ENCODE measurements at places on chromosomes 13 and 19. TPM values are rescaled to one million over a fixed set of nuclear protein-coding genes. Genes with fewer than 3 reads are reported as not detected.

The IGFL1 gene
- total RNA-seq, result not detected

The SULT2B1 gene
- total RNA-seq, result 0.30 TPM

The ZIC2 gene
- total RNA-seq, result not detected

The ELAVL3 gene
- not detected for total RNA-seq

The NPAS1 gene
- not detected for total RNA-seq

DNA sequence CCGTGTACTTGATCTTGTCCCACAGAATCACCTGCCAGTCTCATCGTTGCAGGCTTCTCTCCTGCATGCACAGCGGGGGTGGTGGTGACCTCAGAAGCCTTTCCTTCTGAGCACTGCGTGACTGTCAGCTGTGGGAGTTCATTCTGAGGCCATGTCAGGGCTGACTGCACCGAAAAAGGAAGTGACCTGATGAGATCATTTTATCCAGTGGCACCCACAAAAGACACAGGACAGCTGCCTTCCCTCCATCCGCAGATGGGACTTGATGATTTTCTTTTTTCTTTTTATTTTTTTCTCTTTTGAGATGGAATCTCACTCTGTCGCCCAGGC, 89.7 kb downstream of the RAB20 start:
- no peak for DNase-seq

DNA sequence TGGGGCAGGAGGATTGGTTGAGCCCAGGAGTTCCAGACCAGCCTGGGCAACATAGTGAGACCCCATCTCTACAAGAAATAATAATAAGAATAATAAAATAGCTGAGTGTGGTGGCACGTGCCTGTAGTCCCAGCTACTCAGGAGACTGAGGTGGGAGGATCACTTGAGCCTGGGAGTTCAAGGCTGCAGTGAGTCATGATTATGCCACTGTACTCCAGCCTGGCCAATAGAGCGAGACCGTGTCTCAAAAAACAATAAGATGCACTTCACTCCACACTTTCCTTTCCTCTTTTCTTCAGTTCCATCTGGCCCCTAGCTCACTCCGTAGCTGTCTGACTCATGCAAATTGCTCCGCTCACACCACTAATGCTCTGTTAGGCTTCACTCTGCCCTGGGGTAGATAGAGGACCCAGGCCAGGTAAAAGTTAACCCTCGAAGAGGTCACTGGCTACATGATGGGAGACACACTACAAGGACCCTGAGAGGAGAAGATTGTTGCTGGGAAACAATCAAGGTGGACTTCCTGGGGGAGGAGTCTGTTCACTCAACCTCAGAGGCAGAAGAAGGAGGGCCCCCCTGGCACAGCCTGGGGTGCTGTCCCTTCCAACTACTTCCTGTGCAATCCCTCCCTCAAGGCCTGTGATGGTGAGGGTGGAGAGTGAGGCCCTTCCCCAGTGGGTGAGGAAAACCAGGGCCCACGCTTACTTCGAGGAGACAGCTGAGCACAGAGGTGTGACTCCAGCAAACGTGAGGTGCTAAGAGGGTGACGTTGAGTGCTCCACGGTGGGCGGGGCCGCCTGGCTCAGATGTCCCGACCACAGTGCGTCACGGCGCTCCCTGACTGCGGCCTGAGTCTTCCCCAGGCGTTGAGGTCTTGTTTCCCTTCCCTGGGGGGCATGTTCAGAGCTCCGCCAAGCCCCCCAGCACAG, 8.8 kb upstream of the TNFSF9 start:
- DNase-seq, result no peak

DNA sequence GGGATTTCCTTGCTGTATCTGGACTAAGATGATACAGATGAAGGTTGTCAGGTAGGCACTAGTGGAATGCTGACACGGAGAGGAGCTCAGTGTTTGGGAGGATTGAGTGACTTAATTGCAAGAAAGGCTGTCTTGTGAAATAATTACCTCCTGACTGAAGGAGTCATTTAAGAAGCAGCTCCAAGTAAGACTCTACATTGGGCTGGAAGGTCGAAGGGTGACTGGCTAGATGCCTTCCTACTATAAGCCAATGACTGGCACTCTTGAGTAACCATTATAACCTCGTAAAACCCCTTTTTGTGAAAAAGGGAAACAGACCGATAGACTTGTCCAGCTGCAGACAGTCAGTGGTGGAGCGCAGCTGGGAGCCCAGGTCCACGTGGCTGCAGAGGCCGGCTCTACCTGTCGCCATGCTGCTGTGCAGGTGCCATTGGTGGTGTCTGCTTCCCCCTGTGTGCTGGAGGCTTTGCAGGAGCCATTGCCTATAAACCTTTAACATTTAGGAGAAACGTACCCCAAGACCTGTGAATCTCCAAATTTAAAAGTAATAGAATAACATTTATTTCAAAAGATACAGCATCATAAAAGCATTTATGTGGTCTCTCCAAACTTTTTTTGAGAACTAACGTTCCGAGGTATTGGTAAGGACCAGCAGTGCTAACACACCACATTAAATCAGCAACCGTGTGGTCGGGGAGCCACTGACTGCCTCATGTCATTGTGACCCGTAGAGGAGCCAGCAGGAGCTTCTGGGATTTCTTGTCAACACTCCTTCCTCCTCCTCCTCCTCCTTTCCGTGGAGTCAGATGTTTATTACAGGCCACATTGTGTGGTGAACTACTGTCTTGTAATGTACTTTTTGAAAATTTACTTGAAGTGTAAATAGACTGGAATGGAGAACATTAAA, 80.4 kb upstream of the TEX29 start:
- DNase-seq, result no peak

DNA sequence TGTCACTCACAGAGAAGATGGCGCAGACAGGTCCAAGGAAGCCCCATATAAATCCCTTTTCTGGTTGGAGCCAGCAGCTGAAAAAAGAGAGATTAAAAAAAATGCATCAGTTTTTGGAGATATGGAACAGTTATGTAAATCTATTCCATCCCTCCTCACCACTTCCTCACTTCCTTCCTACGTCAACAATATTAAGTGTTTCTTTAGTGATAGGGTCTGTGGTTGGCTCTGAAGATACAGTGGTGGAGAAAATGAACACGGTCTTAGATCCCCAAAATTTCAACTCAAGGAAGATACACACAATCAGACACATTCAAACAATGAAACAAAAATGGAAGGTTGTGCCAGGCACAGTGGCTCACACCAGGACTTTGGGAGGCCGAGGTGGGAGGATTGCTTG, 31.5 kb downstream of the ADGRE2 start:
- no peak for DNase-seq

GRCh38 chr13:73934215-73934641, 200.0 kb downstream of the KLF12 start:
- DNase-seq, result no peak

- no peak for DNase-seq
Measured at GRCh38 chr13:113939944-113940297, 34.0 kb downstream of the C13orf46 start.

DNA sequence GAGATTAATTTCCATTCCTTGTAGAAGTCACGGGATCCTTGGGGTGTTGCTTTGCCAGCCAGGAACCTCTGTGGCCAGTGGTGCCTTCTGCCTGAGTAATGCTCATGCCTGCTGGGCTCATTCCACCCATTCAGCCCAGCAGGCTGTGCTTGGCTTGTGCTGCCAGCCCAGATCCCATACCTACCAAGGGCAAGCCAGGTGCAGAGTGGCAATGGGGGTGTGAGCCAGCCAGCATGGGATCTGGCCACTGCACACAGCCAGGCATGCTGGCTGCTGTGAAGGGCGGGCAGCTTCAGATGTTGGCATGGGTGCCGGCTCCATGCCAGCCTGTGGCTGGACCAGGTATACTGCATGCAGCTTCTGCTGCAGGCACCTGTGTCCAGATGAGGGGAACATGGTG, 42.5 kb downstream of the WDFY2 start:
- DNase-seq, result no peak

DNA sequence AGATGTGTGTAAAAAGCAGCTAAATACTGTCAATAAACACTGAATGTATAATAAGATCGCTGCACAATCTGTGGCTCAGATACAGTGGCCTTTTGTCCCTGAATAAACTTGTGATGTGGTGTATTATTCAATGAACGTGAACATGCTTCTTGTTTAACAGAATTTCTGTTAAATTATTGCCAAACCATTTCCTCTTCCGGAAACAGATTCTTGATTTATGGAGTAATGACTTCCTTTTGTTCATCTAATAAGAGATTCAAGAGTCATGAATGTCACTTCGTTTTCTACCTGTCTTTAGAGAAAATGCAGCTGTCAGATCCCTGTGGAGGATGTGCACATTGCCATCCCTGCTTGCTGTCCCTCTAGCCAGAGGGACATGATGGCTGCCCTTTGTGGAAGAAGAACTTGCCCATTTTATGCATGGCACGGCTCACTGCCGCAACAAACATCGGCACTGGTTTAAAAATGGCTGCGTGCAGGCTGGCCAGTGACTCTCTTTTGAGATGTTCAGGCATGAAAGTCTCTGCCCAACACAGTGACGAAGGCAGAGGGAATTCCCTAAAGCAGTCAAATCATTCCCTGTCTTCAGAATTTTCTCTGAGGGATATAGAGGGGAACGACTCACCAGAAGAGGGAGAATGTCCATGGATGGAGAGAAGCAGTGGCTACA, 3.1 kb upstream of the TNFSF13B start:
- no peak for DNase-seq

- no peak for DNase-seq
Measured at GRCh38 chr19:51082611-51083010, at the start of gene KLK14. KLK14 (minus strand) TSS chr19:51082887; CDS start chr19:51082614, 273 bp downstream.

GRCh38 chr19:30224689-30225606, 147.2 kb upstream of the ZNF536 start:
- no peak for DNase-seq

GRCh38 chr13:41137241-41137640, 4.6 kb upstream of the KBTBD6 start:
- DNase-seq, result no peak

DNA sequence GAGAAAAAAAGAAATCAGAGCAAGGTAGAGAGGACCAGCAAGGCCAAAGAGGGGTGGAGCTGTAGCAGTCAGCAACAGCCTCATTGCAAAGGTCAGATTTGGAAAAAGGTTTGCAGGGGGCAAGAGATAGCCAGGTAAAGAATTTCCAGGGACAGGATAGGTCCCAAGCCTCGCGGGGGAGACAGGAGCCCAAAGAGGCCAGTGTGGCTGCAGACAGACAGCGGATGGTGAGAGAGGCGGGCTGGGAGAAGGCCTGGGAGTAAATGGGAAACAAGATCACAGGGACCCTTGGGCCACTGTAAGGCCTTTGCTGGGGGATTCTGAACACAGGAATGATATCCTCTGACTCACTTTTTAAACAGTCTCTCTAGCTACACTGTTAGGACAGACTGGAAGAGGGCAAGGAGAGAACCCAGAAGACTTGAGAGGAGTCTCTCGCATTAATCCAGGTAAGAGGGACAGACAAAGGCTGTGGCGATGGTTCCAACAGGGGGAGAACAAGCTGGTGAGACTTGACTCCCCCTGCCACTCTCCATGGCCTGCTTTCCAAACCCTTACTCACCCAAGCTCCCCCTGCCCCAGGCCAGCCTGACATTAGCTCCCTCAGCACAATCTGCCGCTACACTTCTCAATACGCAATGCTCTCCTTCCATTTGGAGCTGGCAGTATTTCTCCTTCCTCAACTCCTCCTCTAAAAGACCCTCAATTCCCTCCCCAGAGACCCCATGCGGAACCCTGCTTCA, 31.8 kb downstream of the DOCK9 start:
- no peak for DNase-seq

DNA sequence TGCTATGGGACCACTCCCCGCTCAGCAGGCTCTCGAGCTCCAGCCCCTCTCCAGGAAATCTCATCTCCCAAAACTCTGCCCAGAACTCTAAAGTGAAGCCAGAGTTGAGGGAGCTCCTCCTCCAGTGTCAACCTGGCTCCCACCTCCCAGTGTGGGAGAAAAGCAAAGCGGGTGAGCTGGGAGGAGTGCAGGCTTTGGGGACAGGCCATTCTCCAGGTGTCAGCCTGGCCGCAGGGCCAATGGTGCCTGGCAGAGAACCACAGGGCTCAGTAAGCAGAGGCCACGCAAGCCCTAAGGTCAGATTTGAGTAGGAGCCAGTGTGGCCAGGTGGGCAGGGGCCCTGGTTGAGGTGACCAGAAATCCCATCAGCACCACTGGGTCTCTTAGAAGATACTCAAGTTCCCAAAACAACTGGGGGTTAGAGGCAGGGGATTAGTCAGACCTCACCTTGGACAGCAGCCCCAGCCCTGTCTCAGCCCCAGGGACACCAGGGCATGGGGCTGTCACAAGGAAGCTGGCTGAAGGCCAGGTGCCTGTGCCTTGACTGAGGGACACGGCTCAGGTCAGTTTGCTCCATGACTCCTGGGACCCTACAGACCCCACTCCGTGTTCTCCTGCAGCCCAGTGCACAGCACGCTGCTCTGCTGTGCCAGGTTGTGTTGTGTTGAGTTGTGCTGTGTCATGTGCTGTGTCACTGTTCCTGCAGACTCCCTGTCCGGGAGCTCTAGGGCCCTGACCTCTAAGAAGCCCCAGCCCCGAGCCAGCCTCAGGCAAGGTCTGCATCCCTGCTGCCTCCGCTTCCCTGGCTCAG, 2.8 kb upstream of the ZNF181 start:
- no peak for DNase-seq

DNA sequence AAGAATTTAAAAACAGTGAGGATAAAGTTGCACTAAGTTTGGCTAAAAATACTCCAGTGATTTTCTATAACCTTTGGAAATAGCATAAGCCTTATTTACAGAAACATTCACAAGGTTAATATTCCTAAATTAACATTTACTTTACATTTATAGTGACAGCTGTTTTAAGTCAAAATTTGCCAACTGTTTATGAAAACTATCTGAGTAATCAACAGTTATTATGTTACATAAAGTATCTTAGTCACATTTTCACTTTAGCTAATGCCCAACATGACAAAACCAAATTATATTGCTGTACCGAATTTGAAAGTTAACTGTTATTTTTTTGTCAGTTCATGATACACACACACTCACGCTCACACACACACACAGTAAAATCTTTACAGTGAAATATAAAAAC, 1.2 kb downstream of the TNFRSF19 start:
- DNase-seq, result no peak

- no peak for DNase-seq
Measured at GRCh38 chr13:20953245-20953931, 50.8 kb upstream of the XPO4 start.

- no peak for DNase-seq
Measured at GRCh38 chr13:26853323-26853722, 92.7 kb upstream of the GPR12 start.

DNA sequence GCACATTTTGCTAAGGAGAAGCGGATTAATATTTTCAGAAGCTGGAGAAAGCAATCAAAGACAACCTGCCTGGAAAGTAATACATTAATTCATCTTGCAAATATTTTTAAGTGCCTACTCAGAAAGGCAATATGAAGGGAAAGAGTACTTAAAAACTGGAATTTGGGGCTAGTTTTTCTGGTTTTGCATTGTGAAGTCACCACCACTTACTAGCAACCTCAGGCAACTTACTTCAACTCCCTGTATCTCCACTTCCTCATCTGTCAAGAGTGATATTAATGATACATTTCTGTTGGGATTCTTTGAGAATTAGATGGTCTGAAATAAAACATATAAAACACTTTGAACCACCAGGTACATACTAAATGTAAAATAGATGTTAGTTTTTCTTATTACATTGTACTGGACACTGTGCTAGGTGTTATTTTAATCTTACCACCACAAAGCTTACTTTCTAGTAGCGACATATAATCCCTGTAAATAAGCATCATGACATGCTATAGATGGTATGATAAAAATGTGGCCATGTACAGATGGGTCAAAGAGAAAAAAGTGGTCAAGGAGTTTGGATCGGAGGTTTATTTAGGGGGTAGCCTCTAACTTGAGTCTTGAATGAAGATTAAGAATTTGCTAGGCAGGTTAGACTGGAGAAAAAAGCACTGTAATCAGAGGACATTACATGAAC, 101.2 kb downstream of the SPRY2 start:
- DNase-seq, result no peak
